ENCODE measurements at places on chromosomes 5 and 9.
A peak's percentile ranks its signal among the peaks of the same experiment; 100 is the strongest.

DNA sequence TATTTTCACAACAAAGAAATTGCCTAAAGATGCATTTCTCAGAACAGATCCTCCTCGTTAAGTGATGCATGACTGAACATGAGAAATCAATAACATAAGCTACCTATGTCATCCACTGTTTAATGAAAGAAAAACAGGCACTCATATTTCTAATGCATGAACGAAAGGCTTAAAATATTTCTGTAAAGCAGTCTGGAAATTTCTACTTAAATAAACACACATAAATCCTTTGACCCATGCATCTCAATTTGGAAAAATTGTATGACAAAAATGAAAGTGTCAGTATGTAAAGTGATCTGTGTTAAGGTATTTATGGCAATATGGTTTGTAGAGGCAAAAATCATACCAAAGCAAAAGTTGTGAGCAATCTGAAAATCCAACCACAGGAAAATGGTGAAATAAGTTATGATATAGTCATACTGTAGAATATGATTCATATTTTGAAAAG lies 399.2 kb upstream of the GRAMD2B start:
- DNase-seq, result no peak

DNA sequence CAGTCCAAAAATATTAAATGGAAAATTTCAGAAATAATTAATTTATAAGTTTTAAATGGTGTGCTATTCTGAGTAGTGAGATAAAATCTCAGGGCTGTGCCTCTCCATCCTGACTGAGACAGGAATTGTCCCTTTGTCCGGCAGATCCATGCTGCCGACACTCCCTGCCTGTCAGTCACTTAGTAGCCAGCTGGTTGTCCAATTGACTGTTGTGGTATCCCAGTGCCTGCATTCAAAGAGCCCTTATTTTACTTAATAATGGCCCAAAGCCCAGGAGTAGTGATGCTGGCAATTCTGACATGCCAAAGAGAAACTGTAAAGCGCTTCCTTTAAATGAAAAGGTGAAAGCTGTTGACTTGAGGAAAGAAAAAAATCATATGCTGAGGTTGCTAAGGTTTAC lies 157.5 kb downstream of the ENC1 start:
- peak; percentile 36 for DNase-seq

- DNase-seq, result no peak
Observed at GRCh38 chr9:117722108-117722761, 18.0 kb downstream of the TLR4 start.

DNA sequence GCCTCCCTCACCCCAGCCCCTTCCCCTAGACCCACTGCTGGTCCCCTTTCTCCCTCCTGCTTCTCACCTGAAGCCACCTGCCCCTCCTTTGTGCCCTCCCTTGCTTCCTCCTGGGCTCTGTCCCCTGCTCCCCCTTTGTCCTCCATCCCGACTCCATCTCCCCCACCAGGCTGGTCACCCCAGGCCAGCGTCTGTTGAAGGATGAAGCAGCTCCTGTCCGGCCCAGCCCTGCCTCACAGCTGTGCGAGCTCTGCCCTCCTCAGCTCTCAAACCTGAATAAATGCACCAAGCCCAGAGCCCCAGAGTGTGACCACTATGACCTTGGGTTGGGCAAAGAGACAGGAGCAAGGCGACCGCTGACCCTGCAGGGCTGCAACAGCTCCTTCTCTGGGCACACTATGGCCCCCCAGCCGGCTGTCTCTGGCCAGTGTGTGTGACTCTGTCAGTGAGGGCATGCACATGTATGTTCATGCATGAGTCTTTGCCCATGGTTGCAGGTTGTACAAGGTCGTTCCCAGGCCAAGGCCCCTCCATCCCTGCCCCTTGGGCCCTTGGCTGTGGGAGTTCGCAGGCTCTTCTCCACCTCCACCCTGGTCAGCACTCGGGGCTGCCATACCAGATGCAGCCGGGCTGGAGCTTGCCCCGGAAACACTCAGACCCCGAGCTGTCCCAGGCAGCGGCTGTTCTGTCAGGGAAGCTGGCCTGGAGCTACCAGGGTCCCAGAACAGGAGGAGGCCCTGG lies 3.3 kb downstream of the LCN12 start:
- no peak for DNase-seq

DNA sequence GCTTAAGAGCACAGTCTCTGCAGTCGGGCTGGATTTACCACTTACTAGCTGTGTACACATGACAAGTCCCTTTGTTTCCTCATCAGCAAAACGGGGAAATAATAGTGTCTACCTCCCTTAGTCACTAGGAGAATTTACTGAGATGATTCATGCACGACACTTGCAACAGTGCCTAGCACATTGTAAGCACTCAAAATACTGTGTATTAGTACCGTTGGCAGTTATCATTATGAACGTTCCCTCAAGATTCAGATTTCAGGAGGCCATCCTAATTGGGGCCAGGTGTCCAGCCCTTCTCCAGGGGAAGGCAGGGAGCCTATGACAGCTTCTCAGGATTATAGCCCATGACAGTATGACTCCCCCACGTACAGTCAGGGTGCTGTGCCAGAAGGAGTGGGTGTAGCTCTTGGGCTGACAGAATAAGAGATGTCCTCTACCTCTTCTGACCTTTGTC lies 164.3 kb downstream of the DOCK2 start:
- DNase-seq, result no peak

DNA sequence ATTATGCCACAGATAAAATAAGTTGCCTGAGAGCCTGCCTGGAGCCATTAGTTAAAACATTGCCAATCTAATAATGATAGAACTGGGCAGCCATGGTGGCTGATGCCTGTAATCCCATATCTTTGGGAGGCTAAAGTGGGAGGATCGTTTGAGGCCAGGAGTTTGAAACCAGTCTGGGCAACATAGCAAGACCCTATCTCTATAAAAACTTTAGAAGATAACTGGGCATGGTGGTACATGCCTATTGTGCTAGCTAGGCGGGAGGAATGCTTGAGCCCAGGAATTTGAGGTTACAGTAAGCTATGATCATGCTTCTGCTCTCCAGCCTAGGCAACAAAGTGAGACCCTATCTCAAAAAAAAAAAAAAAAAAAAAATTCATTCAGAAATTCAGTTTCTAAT lies 52.6 kb downstream of the RAI14 start:
- DNase-seq, result no peak

- no peak for DNase-seq
Observed at GRCh38 chr9:32403567-32404260, 19.3 kb downstream of the ACO1 start.

GRCh38 chr9:132366481-132366880 lies 11.7 kb upstream of the SETX start:
- no peak for DNase-seq

DNA sequence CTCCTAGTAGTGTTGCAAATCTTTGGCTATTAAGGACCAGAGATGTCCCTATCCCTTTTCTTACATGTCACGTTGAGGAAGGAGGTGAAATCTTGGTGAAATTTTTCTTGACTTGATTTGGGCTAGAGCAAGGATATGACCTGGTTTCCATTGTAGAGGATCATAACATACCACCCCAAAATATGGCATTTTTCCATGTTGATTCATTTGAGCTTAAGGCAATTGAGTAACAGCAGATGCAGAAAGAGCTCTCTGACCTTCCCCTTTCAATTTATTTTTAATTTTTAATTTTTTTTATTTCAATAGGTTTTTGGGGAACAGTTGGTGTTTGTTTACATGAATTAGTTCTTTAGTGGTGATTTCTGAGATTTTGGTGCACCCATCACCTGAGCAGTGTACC lies 61.2 kb upstream of the MAP1B start:
- DNase-seq, result no peak

DNA sequence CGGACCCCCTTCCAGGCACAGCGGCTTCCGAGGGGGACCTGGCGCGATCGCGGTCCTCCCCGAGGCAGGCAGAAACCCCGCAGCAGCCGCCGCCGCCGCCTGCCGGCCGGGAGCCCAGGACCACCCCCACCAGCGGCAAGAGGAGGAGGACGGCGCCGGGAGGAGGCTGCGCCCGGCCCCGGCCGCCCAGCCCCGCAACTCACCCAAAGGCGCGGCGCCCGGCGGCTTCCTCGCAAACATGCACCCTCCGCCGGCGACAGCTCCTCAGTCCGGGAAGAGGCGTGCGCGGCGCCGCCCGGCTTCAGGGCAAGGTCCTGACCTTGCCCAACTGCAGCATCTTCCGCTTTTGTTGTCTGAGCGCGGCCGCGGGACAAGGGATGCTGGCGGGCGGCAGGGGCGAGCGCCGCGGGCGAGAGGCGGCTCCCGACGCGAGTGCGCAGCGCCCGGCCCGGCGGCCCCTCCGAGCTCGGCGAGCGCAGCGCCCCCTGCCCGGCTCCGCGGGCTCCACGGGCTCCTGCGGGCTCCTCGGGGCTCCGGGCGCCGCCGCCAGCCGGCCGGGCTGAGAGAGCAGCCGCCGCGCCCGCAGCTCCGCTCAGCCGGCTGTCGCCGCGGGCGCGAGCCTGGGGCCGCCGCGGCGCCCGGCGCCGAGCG lies 507 bp downstream of the CTNND2 start:
- DNase-seq, result peak; percentile 28

- DNase-seq, result no peak
Observed at GRCh38 chr5:105392122-105392709, 1829.6 kb upstream of the NUDT12 start.

DNA sequence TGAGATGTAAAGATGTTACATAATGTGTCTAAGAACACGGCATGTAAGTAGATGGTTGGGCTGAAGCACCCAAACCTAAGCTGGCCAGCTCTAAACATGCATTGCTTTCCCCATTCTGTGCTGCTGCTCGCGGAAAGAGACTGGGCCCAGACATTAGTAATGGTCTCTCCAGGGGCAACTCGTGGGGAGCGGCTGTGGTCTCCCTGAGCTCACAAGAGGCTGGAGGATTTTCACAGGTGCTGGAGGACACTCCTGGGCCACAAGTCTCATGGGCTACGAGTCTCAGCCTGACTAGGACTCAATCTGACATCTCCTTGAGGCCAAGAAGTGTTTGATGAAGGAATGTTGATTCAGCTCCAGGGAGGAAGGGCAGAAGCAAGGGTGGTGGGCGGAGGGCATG lies 92.7 kb upstream of the PTCH1 start:
- DNase-seq, result no peak

- DNase-seq, result no peak
Observed at GRCh38 chr5:88377705-88378656, 109.3 kb upstream of the TMEM161B start.

GRCh38 chr9:133696071-133696472 lies 42.1 kb downstream of the SARDH start:
- DNase-seq, result peak; percentile 3

- no peak for DNase-seq
Observed at GRCh38 chr5:154118893-154119336, 71.6 kb upstream of the GALNT10 start.

DNA sequence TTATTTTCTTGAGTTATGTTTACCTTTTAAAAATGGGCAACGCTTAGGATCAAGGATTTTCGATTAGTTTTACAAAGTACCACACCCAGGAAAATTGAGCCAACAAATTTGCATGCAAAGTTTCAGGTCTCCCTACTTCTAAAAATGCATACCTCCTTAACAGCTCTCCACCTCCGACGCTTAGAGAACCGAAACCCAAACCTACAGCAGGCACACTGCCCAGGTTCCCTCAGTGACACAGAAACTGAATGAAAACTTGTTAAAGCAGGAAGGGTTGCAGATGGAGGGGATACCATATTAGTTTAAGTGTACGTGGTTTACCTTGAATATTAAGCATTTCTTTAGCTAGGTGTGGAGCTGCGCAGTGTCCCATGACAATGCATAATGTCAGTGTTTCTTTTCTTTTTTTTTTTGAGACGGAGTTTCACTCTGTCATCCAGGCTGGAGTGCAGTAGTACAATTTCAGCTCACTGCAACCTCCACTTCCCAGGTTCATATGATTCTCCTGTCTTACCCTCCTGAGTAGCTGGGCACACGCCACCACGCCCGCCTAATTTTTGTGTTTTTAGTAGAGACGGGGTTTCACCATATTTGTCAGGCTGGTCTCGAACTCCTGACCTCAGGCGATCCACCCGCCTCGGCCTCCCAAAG lies 1.6 kb upstream of the SUB1 start:
- no peak for DNase-seq

DNA sequence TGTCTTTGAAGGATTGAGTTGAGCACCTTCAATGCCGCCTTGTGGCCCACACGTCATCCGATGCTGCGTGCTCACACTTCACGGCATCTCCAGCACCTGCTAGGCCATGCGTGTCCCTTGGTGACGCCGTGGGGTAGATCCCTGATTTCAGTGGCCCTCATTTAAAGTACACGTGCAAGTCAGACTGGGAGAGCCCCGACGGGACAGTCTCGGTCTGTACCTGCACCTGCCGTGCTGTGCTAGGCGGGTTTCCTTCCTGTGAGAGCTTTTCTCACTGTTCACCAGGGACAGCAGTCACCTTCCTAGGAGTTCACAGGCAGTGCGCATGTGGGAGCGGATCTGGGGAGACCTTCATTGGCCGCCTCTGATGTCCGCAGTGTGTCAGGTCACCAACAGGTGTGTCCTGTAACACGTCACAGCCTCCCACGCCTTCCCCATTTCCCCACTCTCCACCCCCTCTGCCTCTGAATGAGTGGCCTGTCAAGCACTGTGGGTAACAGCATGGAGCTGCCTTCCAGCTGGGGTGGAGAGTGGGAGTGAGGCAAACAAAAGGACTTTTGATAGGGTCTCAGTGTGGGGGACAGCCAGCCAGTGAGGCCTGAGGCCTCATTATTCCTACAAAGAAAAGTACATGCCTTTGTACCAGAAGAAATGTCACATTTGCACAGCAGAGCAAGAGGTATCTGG lies 236.4 kb downstream of the FANCC start:
- no peak for DNase-seq

DNA sequence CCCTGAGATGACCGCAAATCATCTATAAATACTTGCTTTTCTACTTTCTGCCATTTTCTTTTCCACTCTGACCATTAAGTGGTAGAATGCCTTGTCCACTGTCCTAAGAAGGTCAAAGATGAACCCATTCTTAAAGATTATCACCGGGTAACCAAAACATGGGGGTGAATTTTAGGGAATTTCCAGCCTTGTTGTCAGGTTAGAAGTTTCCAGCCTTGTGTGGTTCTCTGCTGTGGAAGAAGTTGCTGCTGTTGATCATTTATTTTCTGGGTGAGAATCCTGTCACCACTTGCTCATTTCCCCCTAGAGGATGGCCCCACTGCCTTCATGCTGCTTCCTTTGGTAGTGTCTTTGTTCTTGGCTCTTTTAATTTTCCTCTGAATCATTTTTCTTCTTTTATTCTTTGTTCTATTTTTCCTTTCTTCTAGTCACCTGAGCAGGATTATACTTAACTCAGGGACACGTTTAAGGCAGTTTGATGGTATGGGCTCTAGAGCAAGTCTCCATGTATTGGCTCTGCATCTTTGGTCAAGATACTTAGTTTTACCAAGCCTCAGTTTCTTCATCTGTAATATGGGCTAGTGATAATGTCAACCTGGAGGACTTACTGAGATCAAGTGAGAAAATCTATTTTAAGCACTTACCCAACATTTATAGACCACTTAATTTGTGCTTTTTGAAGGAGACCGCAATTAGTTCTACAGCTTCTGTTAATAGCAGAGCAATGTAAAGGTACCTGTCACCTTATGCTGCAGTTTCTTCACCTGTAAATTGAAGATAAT lies 266.2 kb downstream of the ARHGAP26 start:
- no peak for DNase-seq

GRCh38 chr9:118575341-118576070 lies 793.7 kb downstream of the BRINP1 start:
- DNase-seq, result no peak

GRCh38 chr5:119287547-119288111 lies 68.2 kb upstream of the TNFAIP8 start:
- no peak for DNase-seq

- DNase-seq, result no peak
Observed at GRCh38 chr9:105841562-105841961, 147.2 kb downstream of the TMEM38B start.
